ENCODE measurements at places on chromosomes 12 and 14.

DNA sequence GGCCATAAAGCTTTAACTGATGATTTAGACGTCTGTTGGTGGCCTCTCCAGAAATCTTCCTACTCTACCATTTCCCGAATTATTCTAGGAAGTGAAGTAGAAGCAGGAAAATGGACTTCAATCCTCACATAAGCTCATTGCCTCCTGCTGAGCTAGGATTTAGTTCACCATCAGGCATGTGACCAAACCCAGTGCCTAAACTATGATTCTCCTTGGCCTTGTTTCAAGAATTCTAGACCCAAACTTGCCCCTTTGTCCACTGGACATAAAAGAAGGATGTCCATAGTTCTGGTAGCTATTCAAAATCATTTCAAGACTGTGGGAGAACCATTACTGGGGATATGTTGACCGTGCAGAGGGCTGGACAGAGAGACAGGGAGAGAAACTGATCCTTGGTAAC lies 105.8 kb downstream of the C12orf50 start:
- no peak for DNase-seq

DNA sequence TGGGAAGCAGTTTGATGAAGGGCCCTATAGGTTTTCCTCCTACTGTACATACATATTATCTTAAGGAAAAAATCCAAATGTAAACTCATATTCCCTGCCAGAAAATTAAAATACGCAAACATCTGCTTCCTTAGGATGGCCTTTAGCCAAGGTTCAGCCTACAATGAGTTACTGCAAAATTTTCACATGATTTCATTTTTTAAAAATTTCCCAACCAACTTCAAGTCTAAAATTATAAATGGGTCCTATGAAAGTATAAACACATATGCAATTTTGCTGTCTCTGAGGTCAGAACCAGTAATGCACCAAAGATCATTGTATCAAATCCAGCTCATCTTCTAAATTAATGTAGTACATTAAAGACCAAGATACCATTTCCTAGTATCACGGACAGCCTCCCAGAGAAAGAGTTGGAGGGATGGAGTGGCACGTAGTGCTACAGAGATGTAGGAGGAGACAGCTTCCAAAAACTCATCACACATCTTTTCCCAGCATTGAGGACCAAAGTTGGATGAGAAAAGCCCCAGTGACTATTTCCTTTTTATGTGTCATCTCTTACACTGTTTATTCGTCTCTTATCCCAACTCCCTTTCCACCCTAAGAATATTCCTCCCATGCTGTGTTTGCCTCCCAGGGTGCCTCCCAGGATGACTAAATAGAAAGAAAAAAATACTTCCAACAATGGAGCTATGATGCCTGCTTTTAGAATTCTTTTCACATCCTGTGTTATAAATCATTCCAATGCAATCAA lies 92.3 kb upstream of the SLCO1C1 start:
- no peak for DNase-seq

DNA sequence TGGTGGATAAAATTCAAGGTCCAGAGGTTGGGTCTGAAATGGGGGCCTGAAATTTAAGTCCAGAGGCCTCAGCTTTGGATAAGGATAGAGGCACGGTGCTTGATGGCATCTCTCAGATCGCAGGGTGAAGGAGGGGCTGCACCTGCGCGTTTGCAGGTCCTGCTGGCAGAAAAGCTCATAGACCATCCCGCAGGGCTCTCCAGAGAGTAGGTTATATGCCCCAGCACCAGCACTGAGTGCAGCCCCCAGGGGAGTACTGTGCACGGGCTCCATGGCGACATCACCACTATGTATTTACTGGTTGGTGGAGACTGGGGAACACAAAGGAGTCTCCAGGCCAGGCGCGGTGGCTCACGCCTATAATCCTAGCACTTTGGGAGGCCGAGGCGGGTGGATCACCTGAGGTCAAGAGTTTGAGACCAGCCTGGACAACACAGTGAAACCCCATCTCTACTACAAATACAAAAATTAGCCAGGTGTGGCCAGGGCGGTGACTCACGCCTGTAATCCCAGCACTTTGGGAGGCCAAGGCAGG lies 4.3 kb upstream of the CD63 start:
- no peak for DNase-seq

DNA sequence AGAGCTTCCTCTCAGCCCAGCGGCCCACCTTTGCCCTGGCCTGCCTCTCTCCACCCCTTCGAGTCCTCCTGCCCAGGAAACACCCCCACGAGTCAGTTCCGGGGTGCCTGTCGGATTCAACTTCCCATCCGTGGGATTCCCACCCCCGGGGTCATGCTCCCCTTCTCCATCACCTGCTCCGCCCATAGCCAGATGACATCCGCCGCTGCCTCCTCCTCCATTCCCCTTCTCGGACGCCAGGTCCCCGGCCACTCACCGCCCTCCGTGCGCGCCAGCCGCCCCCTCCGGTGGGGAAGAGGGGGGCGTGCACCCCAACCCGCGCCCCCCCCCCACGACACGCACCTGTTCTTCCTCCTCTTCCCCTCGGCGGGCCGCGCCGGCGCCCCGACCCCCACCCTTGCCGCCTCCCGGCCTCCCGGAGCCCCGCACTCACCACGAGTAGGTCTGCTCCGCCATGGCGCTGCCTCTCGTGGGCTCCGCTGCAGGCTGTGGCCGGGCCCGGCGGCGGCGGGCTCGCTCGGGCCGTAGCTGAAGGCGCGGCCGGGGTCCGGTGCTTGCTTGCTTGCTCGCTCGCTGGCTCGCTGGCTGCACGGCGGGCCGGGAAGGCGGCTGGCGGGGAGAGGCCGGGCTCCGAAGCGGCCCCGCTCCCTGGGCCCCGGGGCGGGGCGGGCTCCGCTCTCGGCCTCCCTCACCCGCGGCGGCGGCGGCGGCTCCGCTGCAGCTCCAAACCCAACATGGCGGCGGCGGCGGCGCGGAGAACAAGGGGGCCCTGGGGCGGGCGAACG lies 554 bp downstream of the SPPL3 start:
- DNase-seq: peak; percentile 24

DNA sequence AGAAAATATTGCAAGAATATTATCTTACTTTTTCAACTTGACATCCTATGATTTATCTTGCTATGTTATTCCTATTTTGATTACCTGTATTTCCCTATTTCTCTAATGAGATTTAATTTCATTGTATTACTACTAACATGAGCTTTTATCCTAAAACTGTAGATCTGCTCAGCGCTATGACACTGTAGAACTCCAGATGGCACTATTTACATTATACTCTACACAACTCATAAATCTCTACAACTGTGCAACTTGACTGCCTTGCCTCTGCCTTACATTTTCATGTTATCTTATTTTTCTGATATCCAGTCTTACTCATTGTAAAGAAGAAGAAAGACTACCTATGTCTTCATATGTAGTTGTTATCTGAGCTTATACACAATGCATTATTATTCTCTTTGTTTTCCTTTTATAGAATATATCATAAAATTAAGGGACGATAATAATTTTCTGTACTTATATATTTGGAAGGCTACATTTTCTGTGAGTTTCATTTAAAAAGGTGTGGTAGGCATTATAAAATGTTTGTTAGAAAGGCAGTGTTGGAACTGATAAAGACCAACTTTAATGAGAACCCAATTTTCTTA lies 24.1 kb downstream of the NUP37 start:
- no peak for DNase-seq

GRCh38 chr12:68253504-68253903 lies at the start of gene IL22:
Gene IL22, minus strand, starts transcription at chr12:68253604. Its CDS starts 156 bp downstream, at chr12:68253448.
- DNase-seq: no peak

DNA sequence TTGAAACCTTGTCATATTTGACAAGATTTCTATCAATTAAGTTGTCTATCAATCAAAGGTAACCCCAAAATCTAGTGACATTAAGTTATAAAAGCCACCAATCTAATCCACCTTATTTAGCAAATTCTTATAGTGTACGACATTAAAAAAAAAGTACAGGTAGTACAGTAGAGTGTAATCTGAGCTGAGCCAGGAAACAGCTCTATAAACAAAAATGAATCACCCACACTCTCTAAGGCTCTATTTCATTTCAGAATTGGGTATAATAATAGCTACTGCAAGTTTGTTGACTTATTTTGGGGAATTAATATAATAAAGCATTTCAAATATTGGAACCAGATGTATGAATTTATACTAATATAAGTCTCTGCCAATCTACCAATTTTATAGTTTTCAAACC lies 342.4 kb upstream of the FLRT2 start:
- DNase-seq: no peak

- DNase-seq: no peak
Observed at GRCh38 chr12:74515849-74516248, 21.8 kb upstream of the ATXN7L3B start.

- DNase-seq: no peak
Observed at GRCh38 chr14:33685026-33685425, 265.8 kb downstream of the EGLN3 start.

DNA sequence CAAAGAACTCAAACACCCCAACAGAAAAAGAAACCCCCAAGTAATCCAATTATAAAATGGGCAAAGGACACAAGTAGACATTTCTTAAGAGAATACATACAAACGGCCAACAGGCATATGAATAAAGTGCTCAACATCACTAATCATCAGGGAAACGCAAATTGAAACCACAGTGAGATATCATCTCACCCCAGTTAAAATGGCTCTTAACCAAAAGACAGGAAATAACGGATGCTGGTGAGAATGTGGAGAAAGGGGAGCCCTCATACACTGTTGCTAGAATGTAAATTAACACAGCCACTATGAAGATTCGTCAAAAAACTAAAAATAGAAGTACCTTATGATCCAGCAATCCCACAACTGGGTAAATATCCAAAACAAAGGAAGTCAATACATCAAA lies 52.4 kb downstream of the CLMN start:
- DNase-seq: no peak

DNA sequence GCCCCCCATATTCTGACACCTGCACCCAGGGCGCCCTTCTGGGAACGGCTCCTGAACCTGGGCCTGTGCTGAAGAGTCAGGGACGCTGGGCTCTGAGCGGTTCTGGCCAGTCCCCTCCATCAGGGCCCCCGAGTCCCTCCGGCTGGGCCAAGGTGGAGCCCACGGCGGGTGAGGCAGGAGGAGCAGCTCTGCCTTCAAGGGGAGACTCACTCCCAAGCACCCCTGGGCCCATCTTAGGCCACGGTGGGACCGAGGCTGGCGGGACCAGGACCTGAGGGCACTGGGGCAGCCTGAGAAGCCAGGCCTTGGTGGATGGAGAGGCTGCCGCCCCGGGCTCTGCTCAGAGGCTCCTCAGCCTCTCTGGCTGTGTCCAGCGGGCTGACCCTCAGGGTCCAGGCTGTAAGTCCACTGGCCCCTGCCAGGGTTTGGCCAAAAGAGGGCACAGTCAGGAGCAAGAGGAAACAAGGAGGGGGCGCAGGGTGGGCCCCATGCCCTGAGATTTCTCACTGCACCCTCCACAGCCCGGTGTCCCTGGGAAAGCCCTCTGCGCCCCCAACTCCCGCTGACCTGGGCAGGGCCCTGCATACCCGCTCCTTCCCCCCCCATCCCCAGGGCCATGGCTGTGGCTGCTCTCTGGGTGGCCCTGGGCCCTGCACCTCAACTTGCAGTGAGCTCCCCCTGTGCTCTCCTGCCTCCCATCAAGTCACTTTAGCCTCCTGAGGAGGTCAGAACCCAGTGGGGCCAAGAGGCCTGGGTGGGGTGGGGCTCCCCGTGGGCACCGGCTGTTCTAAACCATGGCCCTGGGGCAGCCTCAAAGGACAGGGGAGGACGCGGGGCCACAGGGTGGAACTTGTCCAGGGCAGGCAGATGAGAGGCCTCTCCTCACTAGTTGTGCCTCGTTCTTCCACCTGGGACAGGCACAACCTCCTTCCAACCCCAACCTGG lies 266.4 kb upstream of the SFSWAP start:
- DNase-seq: no peak

- DNase-seq: no peak
Observed at GRCh38 chr12:42741771-42742510, 152.4 kb upstream of the PRICKLE1 start.

- no peak for DNase-seq
Observed at GRCh38 chr12:99039367-99040120, 394.5 kb downstream of the APAF1 start.

- DNase-seq: no peak
Observed at GRCh38 chr12:116483959-116484750, 75.0 kb upstream of the MAP1LC3B2 start.

GRCh38 chr14:37172936-37173614 lies 669 bp upstream of the SLC25A21 start:
- no peak for DNase-seq

DNA sequence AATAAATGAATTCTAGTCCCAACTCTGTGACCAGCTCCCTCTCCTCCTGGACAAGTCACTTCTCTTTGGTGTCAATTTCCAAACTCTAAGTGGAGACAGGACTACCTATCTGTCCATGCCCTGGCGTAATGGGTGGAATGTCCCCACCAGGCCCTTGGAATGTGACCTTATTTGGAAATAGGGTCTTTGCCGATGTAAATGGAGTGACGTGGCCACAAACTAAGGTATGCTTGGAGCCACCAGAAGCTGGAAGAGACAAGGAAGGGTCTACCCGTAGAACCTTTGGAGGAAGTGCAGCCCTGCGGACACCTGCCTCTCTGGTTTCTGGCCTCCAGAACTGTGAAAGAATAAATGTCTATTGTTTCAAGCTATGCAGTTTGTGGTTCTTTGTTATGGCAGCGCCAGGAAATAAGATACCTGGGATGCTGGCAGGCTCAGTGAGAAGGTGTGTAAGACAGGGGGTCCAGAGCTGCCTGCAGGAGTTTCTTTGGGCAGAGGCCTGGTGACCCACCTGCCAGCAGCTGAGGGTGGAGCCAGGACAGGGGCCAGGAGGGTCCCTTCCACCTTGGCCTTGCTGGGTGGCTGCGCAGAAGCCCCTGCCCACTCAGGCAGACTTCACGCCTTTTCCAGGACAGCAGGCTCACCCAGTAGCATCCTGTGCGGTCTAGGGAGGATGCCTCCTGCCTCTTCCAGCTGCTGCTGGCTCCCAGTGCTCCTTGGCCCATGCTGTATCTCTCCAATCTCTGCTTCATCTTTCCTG lies 45.8 kb downstream of the ARL6IP4 start:
- DNase-seq: no peak

- peak; percentile 17 for DNase-seq
Observed at GRCh38 chr14:81464253-81465002, 64.3 kb upstream of the STON2 start.

DNA sequence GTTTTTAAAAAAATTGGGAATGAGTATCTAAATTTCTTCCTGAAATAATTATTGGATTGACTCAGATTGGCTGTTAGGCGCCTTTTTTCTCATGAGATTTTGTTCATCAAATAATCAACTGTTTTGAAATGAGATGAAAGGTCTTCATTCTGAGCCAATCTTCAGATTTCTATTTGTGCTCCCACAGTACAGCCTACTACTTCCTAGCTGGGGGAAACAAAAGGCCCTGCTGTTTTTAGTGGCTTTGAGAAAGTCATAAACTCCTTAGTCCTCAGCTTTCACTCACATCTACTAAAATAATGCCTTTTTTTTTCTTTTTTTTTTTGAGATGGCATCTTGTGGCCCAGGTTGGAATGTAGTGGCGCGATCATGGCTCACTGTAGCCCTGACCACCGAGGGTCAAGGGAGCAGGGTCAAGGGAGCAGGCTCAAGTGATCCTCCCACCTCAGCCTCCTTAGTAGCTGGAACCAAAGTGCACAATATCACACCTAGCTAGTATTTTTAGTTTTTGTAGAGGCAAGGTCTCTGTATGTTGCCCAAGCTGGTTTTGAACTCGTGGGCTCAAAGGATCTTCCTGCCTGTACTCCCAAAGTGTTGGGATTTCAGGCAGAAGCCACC lies 15.2 kb downstream of the NACA start:
- DNase-seq: no peak

All from stimulated activated CD8-positive, alpha-beta memory T cell treated with anti-CD3 and anti-CD28 coated beads, Interleukin-7, amount 100 ng/mL, for 1 hour (primary cell).